ENCODE measurements at places on chromosomes 1 and 21. TPM values are rescaled to one million over a fixed set of nuclear protein-coding genes. Genes with fewer than 3 reads are reported as not detected.

The OR6N1 gene
- not detected for total RNA-seq

The OLFM3 gene
- not detected for total RNA-seq

The COL16A1 gene
- total RNA-seq: 179 TPM

- DNase-seq: peak; percentile 31
Observed at GRCh38 chr1:228429007-228429406, 12.3 kb upstream of the TRIM17 start.

GRCh38 chr1:82472489-82473131, 671.9 kb downstream of the ADGRL2 start:
- DNase-seq: no peak

GRCh38 chr1:108947871-108948525, 15.3 kb downstream of the CLCC1 start:
- DNase-seq: no peak

DNA sequence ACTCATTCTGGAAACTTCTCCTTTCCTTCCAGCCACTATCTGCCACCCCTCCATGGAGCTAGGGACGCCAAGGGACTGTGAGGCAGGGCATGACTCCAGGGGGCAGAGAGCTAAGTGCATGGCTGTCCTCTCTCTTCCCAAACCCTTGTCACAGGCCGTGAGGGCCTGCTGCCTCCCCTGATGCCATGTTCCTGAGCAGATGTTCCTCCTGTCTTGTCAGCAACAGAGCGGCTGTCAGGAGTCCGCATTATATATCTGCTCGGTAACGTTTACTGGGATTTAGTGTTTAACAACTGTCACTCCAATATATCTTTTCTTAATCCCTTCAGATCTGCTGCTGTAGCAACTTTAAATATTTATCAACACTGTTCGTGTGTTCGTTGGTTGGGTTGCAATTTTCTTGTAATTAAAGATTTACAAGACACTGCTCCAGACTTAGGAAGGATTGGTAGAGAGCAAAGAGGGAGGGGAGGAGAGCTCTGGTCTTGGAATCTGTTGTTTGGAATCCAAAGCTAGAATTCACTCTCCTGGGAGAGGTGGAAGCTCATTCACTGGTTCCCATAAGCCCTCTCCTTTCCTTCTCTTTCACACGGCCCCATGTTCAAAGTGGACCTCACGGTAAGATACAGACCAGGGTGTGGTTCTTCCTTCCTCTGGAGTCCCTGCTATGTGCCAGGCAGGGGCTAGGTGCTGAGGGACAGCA, 76.2 kb downstream of the MDM4 start:
- DNase-seq: no peak

DNA sequence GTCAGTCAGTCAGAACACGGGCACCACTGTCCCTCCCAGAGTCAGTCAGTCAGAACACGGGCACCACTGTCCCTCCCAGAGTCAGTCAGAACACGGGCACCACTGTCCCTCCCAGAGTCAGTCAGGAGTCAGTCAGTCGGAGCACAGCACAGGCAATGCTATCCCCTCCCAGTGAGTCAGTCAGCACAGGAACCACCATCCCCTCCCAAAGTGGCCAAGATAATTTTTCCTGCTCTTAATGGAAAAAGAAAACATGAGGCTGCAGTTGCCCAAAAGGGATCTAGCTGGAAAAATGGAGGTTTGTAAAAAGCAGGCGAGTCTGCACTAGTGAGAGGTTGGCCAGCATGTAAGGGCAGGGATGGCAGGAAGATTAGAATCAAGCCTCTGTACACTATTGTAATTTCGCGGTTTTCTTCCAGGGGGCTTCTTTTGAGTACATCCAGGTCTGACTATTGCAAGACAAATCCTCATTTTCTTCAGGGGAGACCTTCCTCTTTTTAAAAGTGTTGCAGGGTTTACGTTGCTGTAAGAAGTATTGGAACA, 213.8 kb downstream of the SIPA1L2 start:
- no peak for DNase-seq

Measured in sciatic nerve (tissue), 2 donors.